Left kidney (tissue), 8 donors: ENCODE measurements at places on chromosomes 4 and X.

GRCh38 chr4:25088093-25088952 is 57.6 kb upstream of the LGI2 start:
- no peak for DNase-seq

DNA sequence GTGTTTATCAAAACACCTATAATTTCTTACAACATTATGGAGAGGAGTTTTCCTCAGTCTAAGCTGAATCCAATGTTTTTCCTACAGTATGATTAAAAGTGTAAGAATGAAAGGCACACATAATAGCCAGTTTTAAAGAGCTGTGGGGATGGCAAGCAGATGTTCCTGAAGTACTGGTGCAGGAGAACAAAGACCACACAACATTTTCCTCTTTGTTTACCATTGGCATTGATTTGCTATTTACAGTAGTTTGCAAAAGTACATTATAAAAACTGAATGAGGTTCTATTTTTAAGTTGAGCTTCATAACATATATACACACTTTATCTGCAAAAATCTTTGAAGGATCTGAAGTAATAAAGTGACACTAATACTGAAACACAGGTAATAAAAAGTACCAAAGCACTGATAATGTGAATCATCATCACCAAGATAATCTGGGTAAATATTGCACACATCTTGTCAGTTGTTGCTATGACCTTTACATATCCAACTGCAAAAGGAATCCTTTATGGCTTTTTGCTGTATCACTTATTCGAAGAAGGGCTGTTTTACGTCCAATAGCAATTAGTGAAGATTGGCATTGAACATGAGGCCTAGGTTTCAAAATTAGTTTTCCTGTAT is 22.5 kb downstream of the TCEAL1 start:
- DNase-seq = no peak

DNA sequence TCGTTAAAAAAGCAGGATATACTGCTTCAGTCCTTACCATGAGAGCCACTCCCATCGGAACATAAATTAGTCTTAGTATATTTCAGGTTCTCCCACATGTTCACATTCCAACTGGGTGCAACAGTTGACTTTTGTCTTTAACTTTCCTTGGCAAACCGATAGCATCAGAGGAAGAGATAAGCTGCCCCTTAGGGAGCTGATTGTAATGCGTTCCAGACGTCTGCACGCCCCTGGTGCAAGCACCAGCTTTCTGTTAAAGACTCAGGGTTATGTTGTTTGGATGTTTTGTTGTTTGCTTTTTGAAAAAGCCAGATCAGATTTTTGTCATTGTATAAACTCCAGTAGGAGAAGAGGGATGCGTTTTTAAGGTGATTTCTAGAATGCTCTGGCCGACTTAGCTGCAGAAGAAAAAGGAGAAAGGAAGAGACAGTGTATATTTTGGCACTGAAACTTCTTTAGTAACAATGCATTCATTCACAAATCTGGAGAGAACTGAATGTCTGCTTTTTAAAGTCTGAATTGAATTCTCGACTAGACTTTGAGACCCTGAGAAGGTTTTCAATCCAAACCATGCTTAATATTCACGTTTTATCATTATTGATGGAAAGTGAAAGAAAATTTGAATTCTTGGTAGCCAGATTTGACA is 160.9 kb downstream of the CBR4 start:
- no peak for DNase-seq

DNA sequence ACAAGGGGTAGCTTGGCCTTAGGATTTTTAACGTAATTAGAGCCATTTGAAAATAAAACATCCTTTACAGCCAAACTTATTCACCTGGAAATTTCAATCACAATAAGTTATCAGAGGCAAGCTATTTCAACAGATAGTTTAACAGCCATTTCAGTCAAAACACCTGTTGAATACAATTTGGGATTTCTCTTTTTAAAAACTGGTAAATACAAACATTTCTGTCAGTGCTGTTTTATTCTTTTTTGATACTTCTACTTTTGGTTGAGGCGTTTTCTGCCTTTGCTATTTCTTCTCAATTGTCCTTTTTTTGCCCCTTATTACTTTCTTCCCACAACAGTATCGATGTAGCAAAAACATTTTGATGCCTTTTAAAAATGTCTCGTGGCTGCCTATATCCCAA is 2.1 kb upstream of the DACH2 start:
- DNase-seq = no peak

DNA sequence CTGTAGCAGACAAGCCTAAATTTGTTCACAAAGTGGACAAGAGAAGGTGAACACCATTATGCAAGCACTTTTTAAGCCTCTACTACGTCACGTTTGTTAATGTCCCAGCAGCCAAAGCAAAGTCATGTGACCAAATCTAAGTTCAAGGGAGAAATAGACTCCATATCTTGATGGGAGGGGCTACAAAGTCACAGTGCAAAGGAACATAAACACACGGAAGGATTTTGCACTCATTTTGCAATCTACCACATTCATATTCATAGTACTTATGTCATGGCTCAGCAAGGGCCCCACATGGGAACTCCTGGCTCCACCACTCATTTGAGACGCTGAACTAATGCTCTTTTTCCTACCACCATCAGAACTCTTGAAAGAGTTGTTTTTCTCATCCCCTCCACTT is 139.0 kb upstream of the JADE1 start:
- DNase-seq = no peak

DNA sequence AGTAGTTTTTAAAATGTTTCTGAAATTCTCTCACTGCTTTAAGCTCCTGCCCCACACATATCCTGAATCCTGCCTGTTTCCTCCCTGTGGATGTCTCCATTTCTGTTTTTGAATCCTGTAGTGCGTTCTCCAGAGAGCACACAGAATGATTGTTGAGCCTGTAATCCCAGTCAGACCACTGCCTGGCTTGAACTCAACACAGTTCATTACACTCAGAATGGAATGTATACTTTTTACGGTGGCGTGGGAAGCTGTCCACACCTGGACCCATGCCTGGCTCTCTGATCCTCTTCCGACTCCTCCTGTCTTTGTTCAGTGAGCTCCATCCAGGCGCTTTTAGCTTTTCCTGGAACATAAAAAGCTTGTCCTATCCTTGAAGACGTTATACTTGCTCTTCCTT is 1217.0 kb upstream of the PRKX start:
- DNase-seq = no peak
